ENCODE measurements at places on chromosomes 2 and 18.

GRCh38 chr2:120703330-120703994 lies 32.2 kb upstream of the GLI2 start:
- no peak for DNase-seq

DNA sequence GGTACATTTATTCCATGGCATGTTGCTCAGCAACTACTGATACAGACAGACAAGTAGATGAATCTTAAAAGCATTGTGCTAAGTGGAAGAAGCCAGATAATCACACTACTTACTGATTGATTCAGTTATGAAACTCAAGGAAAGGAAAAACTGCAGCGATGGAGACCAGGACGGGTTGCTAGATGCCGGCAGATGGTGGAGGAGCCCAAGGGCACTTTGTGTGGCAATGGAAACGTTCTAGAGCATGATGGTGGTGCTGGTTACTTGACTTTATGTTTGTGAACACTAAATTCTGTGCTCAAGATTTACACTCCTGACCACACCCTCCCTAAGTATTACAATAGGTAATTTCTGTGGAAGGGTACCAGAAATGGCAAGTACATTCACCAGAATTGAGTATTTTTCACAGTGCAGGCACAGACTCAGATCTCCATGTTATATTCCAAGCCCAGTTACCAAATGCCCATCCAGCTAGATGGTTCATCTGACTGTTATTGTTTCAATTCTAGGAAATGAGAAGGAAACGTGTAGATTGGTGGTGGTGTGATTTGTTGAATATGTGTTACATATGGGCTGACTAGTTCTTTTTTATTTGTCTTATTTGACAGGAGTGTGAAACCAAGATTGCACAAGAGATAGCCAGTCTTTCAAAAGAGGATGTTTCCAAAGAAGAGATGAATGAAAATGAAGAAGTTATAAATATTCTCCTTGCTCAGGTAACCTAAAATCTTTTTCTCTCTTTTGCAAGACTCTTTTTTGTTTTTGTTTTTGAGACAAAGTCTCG lies 55.1 kb downstream of the RALBP1 start:
- no peak for DNase-seq

GRCh38 chr18:67846422-67847098 lies 330.0 kb upstream of the DSEL start:
- no peak for DNase-seq

DNA sequence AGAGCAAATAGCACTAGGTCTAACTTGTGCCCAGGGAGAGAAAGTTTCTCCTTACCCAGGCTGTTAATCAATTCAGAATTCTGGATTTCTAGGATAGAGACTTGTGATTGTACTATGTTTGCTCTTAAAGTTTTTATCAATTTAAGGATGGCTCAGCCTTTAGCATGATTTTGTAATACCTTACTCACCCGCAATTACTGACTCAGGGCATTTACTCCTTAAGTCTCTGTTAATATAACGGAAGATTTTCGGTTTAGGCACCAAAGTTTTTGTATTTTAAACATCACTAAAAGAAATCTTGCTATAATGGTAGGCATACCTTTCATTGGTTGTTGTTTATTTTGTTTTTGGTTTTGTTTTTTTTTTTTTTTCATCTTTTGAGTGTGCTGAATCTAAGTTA lies 358.2 kb downstream of the RBM43 start:
- no peak for DNase-seq

DNA sequence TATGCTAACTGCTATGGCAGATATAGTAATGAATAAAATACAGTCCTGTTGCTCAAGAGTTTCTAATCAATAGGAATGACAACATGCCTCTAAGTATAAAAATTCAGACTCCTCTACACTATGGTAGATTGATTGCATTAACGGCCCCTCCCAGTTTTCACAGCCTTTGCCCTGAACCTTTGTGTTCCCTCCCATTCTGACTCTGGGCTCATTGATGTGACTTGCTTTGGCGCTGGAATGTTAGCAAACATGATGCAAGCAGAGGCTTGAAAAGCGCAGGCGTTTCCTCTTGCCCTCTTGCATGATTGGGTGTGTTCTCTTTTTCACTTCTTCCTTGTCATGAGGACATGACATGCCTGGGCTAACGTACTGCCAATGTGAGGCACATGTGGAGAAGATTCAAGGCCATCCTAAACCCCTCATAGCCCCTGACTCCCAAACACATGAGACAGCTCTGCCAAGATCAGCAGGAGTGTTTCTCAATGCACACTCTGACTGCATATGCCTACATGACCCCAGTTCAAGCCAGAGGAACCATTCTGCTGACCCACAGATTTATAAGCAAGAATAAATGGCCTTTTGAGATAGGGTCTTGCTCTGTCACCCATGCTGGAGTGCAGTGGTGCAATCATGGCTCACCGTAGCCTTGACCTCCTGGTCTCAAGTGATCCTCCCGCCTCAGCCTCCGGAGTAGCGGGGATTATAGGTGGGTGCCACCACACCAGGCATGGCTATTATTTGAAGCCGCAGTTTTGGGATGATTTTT lies 49.7 kb upstream of the CD28 start:
- DNase-seq = no peak

Data from stimulated activated CD8-positive, alpha-beta memory T cell treated with anti-CD3 and anti-CD28 coated beads, Interleukin-2, amount 100 ng/mL, for 48 hours (primary cell).